Activated CD8-positive, alpha-beta memory T cell treated with anti-CD3 and anti-CD28 coated beads for 24 hours (primary cell): ENCODE measurements at places on chromosomes 2 and 18.

DNA sequence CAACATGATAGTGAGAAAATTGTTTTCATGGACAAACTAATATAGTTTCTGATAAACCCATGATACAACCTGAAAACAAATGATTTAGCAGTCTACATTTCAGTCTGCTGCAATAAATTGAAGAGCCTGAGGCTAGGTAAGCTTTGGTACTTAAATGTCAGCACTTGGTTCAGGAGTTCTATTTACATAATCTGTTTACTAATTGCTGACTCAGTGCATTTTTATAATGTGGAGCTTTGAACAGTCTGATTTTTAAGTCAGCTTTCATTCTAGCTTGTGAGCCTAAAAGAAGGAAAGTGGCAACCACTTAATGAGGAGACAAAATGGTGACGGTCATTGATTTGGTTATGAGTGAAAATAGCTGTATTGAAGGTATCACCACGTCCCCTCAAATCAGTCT is 488.6 kb downstream of the CPS1 start:
- DNase-seq = no peak

DNA sequence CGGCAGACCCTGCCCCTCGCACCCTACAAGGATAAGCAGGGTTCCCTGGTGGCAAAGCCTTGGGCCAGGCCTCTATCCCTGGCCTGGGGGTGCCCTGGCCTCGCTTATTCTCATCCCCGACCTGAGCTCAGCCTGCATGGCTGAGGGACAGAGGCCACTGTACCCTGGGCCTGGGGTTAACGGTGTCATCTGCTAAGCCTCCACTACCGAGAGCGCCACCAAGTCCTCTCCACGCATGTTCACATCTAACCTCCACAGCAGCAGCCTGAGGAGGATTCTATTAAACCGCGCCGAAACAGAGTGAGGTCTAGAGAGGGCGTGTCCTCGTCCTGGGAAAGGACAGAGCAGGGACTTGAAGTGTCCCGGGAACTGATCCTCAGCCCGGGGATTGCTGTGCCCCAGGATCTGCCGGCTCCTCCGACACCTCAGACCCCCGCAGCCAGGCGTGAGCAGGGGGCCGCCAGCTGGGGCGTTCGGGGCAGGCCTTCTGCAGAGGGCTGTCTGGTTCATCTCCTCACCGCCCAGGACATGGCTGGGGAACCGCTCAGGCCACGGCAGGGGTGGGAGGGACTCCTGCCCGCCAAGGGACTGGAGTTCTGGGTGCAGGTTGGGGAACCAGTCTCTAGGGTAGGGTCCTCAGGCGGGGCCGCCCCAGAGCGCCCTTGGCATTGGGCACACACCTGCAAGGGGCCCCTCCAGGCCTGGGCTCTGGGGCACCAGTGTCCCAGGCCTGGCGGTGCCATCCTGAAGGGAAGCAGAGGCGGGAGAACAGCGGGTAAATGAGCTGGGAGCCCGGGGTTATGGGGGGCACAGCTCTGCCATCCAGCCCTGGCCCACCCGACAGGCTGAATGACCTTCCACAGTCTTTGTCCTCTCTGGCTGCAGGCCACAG is 68.0 kb upstream of the SMAD7 start:
- no peak for DNase-seq

GRCh38 chr2:27796791-27797765 is 25.6 kb downstream of the MRPL33 start:
- no peak for DNase-seq

DNA sequence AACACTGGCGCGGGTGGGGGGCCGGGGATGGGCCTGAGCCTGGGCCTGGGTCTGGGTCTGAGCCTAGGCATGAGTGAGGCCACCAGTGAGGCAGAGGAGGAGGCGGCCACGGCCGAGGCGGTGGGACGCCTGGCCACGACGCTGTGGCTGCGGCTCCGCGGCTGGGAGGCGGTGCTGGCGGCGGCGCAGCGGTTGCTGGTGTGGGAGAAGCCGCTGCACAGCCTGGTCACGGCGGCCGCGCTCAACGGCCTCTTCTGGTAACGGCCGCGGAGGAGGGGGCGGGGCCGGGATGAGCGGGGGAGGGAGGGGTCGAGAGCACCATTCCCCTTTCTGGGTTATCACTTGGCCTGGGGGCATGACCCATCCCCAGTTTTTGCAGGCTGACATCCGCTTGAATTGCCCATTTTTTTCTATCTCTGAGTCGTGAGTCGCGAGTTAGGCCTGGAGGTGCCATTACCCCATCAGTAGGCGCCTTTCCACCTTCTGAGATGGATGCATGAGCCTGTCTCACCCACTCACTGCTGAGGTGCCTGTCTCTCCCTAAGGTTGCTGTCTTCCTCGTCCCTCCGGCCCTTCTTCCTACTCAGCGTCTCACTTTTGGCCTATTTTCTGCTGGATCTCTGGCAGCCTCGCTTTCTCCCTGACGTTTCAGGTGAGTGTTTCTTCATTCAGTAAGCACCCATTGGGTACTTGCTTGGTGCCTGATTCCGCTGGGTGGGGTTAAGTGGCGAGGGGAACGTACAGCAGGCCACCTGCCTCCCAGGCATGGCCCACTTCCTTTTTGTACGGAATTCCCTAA is 501 bp downstream of the RETREG2 start:
- no peak for DNase-seq

DNA sequence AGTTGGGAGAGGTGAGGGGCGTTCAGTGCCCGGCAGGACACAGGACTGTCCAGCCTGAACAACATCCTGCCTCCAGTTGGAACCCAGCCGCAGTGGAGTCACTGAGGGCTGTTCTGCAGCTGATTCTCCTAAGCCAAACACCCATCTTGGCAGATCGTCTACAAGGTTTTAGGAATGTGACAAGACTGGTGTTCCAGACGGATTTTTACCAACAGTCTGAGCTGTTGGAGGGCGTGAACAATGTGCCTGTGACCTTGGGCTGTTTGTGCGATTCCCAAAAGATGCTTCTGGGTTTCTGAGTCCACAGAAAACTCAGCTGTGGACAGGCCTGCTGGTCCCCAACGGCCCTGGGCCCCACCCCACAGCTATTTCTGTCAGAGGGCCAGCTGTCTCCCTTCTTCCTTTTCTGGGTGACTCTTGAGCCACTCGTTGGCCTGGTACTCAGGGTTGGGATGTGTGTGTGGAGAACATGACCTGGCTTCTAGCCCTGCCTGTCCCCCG is 5.7 kb downstream of the LRRFIP1 start:
- no peak for DNase-seq

GRCh38 chr2:114083717-114084387 is 194.0 kb downstream of the ACTR3 start:
- no peak for DNase-seq

GRCh38 chr2:80737047-80737446 is 432.5 kb upstream of the LRRTM1 start:
- no peak for DNase-seq
